T-cell (primary cell): ENCODE measurements at places on chromosomes 5 and 9.

DNA sequence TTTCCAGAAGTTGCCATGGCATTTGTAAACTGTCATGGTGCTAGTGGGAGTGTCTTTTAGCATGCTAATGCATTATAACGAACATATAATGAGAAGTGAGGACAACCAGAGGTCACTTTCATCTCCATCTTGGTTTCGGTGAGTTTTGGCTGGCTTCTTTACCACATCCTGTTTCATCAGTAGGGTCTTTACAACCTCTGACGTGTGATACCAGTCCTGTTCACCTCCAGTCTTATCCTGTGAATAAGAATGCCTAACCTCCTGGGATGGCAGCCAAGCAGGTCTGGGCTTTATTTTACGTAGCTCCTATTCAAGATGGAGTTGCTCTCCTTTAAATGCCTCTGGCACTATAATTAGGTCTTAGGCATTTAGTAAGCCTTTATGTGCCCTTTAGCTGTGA, 20.4 kb upstream of the RFK start:
- no peak for DNase-seq

- DNase-seq: no peak
These were observed 5.0 kb upstream of the SLC34A1 start for GRCh38 chr5:177378884-177379883.

DNA sequence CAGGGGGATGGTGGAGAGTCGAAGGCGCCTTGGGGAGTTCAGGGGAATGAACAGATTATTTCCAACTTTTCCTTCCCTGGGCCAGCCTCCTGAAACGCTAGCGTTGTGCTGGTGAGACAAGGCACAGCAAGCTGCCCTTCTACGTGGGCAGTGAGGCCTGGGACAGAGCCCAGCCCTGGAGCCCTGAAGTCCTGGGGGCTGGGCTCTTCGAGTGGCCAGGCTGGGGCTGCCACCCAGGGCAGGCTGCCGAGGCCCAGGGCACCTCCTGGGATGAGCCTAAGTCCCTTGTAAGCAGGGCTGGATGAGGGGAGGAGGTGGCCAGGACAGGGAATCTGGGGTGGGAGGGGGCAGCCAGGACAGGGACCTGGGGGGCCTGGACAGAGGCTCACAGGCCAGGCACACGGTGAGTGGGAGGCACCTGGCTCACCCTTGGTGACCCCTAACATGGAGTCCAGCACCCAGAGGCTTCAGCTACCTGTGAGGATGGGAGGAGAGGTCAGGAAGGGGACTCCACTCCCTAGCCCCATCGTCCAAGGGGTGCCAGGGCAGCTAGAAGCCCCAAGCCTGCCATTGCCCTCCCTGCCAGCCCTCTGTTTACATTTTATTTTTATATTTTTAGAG, 1.3 kb upstream of the LCN12 start:
- no peak for DNase-seq

GRCh38 chr9:109416135-109416706, 81.9 kb downstream of the PTPN3 start:
- DNase-seq: no peak

DNA sequence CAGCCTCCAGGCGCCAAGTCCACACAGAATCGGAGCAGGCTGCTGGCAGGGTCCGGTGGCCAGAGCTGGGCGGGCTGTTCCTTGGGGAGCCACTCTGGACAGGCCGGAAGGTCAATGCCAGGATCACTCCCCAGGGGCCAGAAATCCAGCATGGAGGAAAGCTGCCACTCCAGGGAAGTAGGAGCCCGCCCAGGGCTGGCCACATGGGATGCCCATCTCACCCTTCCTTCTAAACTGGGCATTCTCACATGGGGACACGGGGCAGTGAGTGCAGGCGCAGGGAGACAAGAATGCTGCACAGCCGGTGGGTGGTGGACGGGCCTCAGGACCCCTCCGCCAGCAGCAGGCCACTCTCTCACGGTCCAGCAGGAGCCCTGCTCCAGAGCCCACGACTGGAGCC, 58.2 kb downstream of the ADAMTS2 start:
- no peak for DNase-seq
